Fibroblast of villous mesenchyme (primary cell): ENCODE measurements at places on chromosomes 3 and 15. TPM values are rescaled to one million over a fixed set of nuclear protein-coding genes. Genes with fewer than 3 reads are reported as not detected.

Gene TMEM45A
- 31.2 and 53.1 TPM in 2 replicates for total RNA-seq

Gene PEAK1
- total RNA-seq, result 68.0 and 77.3 TPM in 2 replicates

Gene C3orf22
- not detected in 2 replicates for total RNA-seq

Gene EPHA6
- 1.6 and 1.7 TPM in 2 replicates for total RNA-seq

Gene PARP15
- total RNA-seq, result under 0.01 TPM in 2 replicates

Gene FOXB1
- not detected in 2 replicates for total RNA-seq

Gene EOMES
- not detected in 2 replicates for total RNA-seq

Gene KCNMB3
- total RNA-seq, result 1.3 and 2.2 TPM in 2 replicates

Gene ACKR2
- total RNA-seq, result under 0.01 TPM in 1 of 2 replicates, not detected in the other

Gene SLC12A8
- total RNA-seq, result 33.2 and 37.6 TPM in 2 replicates

DNA sequence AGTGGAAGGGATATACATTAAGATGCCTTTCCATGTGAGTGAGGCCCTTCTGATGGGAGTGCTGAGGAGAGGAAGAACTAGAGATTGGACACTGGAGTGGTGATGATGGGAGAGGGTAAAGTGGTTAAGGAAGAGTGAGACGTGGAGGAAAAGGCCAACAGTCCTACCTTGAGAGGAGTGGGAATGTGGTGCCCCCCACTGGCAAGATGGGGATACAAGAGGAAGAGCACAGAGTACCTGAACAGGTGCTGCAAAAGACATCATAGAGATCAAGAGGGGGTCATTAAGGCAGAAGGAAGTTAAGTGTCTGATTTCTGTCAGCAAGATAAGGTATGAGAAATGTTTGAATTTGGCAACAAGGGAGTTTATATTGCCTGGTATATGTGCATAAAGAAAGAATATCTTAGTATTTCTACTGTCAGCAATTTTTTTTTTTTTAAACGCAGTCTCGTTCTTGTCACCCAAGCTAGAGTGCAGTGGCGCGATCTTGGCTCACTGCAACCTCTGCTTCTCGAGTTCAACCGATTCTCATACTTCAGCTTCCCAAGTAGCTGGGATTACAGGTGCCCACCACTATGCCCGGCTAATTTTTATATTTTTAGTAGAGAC, 34.0 kb downstream of the ARIH2 start:
- peak; percentile 31 for DNase-seq

DNA sequence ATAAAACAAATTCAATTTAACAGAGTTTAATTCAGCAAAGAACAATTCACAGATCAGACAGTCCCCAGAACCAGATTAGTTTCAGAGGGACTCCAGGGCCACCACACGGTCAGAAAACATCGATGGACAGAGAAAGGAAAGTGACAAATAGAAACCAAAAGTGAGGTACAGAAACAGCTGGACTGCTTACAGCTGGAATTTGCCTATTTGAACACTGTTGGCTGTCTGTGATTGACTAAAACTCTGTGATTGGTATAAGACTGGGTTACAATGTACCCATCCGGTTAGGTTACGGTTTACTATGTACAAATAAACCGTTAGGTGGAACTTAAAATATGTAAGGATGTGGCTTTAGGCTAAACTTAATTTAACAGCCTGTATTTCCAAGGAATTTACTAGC, 30.3 kb downstream of the MOBP start:
- DNase-seq, result no peak

DNA sequence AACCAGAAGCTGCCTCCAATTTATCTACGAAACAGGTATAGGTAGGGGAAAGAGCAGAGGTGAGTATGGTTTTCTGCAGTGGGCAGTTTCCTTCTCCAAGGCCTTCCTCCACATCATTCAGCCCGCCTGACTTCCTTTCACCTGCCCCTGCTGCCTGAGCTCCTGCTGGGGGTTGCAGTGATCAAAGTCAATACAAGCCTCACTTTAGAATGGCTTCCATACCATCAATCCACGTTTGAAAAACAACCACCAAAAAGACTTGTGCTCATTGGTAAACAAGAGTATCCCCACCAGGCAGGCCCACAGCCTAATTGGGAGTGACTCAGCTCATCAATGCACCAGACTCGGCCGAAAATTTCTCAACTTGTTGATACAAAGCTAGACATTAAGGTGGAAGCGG, 159.9 kb downstream of the MAGI1 start:
- no peak for DNase-seq

- no peak for DNase-seq
Measured at GRCh38 chr3:156631323-156631722, 43.1 kb upstream of the TIPARP start.

DNA sequence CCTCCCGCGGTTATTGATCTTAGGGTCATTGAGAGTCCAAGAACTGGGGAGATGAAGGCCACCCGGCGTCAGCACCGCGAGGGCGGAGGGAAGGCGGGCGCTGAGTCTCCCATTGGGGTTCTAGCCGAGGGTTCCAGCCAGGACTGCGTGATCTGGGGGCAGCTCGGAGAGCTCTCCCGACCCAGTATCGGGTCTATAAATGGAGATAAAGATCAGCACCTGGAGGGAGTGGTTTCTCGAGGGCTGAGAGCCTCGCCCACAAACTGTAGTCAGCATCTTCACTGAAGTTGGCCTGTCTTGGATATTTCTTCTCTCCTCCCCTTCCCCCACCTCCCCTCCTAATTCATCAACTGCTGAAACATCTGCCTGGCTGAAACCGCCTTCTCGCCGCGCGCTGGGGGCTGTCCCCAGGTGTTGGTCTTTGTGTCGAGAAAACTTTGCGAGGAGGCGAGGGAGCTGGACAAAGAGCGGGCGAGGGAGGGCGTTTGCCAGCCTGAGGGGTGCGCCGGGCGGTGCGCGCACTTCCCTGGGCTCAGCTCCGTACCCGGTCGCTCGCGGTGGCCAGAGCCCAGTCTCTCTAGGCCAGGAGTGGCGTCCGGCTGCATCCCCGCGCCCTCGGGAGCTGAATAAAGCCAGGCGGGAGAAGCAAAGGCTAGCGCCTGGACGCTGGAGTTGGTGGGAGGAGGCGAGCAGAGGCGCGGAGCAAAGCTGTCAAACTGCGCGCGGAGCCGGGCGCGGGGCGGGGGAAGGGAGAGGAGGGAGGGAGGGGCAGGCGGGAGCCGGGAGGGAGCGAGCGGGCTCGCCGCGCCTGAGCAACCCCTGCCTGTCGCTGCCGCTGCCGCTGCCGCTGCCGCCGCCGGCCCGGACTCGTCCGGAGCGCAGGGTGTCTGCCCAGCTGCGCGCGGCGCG, at the start of gene ST8SIA2:
ST8SIA2 (plus strand) TSS at position 811 of the 909 bp plus-strand sequence. CDS start 184 bp downstream, outside the sequence.
- no peak for DNase-seq

DNA sequence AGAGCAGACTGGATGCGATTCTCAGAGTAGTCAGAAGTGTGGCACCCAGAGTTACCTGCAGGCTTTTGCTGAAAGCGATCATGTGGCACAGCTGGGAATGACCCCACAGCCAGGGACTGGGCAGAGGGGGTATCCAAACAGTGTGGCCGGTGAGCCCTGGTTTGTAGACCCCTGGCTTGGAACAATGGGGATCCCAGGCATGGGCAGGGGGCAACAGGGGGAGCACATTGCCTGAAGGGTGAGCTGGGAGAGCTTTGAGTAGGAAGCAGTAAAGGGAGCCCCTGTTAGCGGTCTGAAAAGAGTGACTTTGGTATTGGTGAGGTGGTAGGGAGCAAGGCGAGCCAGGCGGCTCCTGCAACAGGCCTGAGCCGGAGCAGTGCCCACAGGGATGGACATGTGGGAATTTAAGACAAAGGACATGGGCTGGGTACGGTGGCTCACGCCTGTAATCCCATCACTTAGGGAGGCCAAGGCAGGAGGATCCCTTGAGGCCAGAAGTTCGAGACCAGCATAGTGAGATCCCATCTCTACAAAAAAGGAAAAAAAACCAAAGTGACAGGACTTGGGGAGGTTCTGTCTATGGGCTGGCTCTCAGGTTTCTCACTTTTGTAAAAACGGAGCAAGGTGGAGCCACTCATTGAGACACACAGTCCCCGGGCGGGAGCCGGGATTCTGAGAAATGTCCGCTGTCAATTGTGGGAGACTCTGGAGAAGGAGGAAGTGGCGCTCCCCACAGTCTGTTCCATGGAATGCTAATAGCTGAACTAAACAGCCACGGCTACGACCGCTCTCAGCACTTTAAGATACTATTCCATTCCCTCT, 223.8 kb upstream of the LYSMD4 start:
- DNase-seq, result no peak

DNA sequence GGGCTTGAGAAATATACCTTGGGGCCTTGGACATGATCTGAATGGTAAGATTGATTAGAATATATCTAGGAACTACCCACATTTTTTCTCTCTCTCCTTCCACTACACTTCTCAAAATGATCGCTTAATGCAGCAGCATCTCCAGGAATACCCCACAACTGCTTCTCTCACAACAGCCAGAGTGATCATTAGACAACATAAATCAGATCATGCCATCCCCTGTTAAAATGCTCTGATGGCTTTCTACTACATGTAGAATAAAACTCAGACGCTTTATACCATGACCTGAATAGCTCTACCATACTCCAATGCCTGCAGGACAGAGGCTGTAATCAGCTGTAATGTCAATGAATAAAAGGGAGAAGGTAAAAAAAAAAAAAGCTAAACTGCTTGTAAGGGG, 451.4 kb downstream of the MECOM start:
- DNase-seq, result no peak

- DNase-seq, result peak; percentile 7
Measured at GRCh38 chr3:194808640-194809097, 123.0 kb downstream of the FAM43A start.

DNA sequence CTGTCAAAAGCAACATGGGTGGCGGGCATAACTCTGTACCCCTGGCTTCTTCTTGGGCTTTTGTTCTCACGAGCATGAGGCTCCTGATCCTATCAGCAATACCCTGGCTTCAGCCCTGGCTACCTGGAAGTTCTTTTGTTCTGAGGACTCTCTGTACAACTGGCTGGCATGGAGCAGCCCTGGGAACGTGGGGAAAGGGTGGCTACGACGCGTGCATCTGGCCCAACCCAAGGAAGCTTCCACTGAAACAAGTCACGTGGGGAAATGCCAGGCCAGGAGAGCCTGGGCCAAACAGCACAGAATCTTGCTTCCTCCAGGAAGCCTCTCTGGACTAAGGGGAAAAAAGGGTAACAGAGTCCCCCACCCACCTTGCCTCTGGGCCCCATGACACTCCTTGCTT, 22.7 kb upstream of the ATP2B2 start:
- DNase-seq, result no peak

- DNase-seq, result peak; percentile 9
Measured at GRCh38 chr3:114709102-114709501, 415.3 kb downstream of the TIGIT start.
